Astrocyte (in vitro differentiated cells and primary cell): ENCODE measurements at places on chromosomes 3 and 15.

GRCh38 chr3:140416666-140417065 lies 261.2 kb upstream of the TRIM42 start:
- DNase-seq, result no peak

- DNase-seq, result peak; percentile 9
These were observed 1271.7 kb upstream of the GBE1 start for GRCh38 chr3:83033133-83033532.

DNA sequence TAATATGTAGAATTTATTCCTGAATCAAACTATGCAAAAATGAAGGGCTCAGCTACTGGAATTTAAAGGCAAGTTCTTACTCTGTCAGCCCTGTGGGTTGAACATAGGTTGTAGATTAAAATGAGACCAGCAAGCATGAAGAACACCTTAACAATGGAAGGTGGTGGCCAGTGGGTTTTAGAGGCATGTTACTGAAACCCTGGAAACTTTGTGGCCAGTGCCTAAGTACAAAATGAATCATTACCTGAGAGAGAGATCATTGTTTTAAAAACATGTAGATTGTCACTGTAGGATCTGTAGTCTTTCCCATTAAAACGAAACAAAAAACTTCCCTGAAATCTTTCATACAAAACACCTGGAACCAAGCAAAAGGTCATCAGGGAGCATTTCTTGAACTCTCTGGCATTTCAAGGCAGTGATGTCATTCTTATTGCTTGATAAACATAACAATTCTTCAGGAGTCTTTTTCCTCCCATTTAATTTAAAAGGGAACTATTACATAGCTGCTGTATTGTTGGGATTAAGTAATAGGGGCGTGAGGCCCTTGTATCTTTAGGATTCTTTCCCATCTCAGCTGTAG lies 51.8 kb downstream of the TMEM108 start:
- DNase-seq, result no peak

DNA sequence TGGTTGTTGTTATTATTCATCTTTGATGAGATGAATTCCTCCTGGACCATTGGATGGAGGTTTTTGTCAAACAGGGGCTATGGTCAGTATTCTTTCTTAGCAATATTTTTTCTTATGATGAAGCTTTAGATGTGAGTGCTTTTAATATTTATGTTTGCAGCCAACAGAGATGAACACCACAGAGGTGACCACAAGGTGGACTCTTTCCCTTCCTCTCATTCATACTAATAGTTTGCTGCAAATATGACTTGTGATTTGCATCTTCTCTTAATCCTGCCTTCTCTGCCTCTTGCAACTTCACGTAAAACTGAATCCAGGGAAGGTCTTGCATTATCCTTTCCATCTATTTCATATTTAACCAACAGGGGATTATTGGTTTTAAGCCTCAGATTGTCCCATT lies 473.1 kb upstream of the UBE2E2 start:
- DNase-seq, result no peak

GRCh38 chr15:97199393-97200051 lies 761.0 kb upstream of the ARRDC4 start:
- DNase-seq, result no peak

GRCh38 chr15:59230531-59231055 lies 23.9 kb downstream of the LDHAL6B start:
- no peak for DNase-seq

DNA sequence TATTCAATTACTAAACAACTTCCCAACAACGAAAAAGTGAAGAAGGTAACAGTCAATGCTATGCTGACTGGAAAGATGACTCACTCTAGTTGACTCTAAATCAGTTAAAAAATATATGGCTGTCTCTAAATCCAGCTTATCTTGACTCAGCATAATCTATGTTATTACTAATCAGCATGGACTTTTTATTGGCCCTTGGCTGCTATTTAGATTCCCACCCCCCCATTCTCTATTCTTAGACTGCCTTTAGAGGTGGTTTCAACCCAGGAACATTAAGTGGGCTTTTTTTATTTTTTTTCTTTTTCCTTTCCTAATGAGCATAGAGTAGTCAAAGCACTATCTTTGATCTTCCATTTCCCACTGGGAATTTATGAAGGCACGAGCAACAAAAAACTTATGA lies 1.9 kb downstream of the PCOLCE2 start:
- peak; percentile 84 for DNase-seq

GRCh38 chr3:168220556-168220955 lies 124.8 kb upstream of the GOLIM4 start:
- peak; percentile 16 for DNase-seq

DNA sequence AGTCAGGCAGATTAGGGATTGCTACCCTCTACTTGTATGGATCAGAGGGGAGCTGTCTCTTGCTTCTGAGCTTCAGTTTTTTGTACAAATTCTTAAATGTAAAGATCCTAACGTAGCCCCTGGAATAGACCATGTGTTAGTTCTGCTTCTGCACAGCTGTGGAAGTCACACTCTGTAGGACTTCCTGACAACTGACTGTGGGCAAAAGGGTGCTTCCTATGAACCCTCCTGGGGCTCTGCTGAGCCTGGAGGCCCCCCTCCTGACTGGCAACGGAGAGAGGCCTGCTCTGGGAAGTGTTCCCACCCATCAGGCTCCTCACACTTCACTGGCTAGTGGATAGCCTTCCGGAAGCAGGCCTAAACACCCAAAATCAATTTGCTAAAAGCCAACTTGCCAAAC lies 131.0 kb downstream of the RPLP1 start:
- DNase-seq, result no peak

DNA sequence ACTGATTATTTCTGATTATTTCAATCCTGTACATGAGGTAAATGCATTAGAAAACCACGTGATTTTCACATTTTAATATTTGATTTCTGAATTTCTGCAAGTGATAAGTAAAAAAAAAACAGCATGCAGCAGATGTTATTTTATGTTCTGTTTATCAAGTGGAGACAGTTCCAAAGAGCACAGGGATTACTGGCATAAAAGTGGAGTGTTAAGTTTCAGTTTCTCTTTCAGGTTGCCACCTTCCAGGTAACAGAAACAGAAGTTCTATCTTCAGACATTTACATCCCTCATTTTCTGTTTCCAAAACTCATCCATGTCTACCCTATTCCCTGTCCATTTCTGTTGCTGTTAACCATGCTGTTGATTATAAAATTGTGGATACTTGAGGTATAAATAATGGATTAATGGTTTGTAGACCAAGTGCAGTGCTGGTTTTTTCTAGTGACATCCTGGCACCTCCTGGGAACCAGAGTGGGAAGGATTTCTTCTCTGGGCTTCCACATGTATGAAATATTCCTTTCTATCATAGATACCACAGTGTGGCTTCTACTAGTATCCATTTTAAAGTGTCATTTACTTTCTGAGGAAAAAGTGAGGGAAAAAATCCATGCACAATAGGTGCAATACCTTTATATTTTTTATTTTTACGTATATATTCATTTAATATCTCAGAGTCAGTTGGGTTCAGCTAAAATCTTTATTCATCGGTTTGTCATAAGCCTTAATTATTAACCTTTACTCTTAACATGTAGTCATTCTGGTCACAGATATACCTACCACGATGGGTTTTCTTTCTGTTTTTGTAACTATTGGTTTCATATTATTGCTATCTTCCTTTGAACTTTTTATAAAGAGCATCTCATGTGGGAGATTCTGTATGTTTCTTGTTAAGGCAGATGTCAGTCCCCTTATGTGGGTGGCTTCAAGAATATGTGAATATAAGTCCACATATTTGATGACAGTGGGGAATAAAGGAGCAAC lies 1010.0 kb downstream of the SQOR start:
- no peak for DNase-seq

- DNase-seq, result peak; percentile 8
These were observed 7.0 kb downstream of the ADIPOQ start for GRCh38 chr3:186849374-186849975.

DNA sequence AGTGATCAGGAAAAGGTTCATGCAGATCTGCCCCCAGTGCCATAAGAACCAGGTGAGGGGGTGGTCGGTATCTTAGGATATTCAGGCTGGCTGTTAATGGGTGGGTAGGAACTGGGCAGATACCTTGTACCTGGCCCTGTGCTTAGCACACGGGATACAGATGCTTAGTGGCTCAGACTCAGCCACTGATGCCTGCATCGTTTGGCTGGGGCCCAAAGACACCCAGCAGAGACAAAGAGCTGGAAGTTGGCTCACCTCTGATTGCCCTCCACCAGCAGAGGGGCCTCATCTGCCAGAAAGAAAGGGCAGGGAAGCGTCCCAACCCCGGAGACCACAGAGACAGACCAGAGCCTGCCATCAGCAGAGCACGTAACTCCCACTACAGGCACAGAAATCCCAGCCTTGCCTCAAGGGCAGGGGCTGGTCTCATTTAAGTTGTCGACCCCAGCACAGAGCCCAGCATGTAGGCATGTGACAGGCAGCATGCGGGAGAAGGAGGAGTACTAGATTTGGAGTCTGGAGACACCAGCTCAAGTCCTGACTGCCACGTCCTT lies 64.1 kb upstream of the SLC6A1 start:
- no peak for DNase-seq

- peak; percentile 10 for DNase-seq
These were observed 222.4 kb upstream of the LRIG1 start for GRCh38 chr3:66723231-66723630.

- no peak for DNase-seq
These were observed 98.9 kb downstream of the DNAJB8 start for GRCh38 chr3:128367761-128368160.

GRCh38 chr3:129439226-129439816 lies 427 bp downstream of the MBD4 start:
- DNase-seq, result no peak

DNA sequence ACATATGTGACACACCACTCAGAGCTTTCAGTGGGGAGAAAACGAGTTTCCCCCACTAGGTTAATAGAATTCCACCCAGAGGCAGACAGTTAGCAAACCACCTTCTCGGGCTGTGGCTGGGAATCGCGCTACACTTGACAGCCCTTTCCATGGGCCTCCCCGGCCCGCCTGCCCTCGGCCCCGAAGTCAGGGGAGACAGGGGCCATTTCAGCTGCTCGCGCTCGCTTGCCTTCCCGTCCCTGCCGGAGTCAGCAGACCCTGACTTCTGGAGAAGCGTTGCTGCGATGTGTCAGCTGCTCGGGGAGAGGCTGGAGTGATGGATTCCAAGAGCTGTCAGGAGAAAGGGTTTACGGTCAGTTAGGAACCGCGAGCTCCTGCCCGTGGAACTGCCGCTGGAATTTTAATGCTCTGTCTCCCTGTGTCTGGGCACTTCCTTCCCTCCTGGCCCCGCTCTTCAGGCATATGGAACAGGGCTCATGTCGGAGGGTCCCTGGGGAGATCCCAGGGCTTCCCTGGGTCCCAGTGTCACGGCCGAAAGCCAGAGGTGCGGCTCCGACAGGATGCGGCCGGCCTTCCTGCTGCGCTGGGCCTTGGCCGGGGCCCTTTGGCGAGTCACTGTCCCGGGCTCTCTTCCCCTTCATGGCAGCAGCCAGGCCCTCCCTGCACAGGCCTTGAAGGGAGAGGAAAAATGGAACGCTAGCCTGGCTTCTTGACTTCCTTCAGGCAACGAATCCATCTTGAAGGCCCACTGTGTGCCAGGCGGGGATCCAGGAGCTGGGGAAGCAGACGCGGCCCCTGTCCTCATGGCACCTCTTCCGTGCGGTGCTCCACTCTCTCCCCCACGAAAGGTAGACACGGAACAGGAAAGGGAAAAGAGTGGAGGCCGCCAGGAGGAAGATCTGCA lies 38.4 kb upstream of the VPS8 start:
- no peak for DNase-seq

- DNase-seq, result peak; percentile 68
These were observed 135.8 kb downstream of the CHSY1 start for GRCh38 chr15:101115786-101116680.

DNA sequence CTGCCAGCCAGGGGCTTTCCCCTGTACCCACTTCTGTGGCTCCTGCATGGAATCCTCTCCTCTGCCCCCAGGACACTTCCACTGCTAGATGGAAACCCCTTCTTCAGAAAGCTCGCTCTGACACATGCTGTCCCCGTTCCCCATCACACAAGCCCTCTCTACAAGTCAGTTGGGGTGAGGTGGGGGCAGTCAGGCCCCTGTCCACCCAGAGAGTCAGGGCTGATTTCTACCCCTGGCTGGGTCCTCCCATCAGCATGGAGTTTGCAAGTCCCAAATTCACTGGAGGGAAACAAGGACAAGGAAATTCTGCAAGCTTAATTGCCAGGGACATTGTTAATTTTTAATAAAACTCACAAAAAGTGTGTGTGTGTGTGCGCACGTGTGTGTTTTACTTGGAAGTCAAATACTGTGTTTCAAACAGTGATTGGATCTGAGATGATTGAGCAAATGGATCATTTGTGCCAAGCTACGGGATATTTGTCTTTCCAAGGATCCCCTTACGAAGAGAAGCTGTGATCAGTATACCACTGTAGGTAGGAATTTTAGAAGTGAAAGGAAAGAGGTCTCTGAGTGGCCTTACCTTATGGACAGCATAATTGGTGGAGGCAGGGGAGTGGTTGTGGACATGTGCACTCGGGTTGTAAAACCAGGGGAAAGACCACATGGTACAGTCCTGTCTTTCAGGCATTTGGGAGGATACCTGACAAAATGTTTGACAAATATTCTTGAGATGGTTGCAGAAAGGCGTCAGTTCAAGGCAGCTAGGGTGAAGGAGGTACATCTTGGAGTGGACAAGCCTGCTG lies 1.5 kb upstream of the AMOTL2 start:
- no peak for DNase-seq

- DNase-seq, result peak; percentile 22
These were observed 103.7 kb downstream of the MYH15 start for GRCh38 chr3:108406661-108407206.

DNA sequence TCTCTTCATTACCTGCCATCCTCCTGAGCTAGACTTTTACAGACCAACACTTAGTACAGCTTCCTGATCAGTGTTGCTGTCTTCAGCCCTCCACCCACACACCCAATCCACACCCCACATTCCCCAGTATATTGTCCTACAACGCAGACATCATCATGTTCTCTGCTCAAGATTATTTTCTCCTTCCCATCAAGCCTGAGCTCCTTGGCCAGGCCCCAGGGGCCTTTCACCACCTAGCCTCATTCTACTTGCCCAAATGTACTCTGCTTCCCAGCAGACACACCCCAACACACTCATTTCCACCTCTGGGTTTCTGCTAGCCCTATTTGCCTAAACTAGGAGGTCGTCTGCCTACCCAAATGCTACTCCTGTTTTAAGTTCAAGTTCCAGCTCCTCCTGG lies 37.0 kb downstream of the DAPK2 start:
- DNase-seq, result no peak

GRCh38 chr15:31513178-31513577 lies 186.5 kb downstream of the KLF13 start:
- DNase-seq, result no peak
